Motor neuron (in vitro differentiated cells): ENCODE measurements at places on chromosomes 16 and 17. TPM values are rescaled to one million over a fixed set of nuclear protein-coding genes. Genes with fewer than 3 reads are reported as not detected.

The SLC12A3 gene
- total RNA-seq: 0.05 and 0.09 TPM in 2 replicates

The CFAP52 gene
- total RNA-seq: 0.54 and 2.5 TPM in 2 replicates

The CYBA gene
- total RNA-seq: 2.5 and 3.0 TPM in 2 replicates

The MMP15 gene
- 13.8 and 15.3 TPM in 2 replicates for total RNA-seq

GRCh38 chr17:60107526-60108257, 29.0 kb upstream of the HEATR6 start:
- no peak for ATAC-seq

- ATAC-seq: no peak
Observed at GRCh38 chr16:707062-707538, 1.5 kb upstream of the FBXL16 start.

DNA sequence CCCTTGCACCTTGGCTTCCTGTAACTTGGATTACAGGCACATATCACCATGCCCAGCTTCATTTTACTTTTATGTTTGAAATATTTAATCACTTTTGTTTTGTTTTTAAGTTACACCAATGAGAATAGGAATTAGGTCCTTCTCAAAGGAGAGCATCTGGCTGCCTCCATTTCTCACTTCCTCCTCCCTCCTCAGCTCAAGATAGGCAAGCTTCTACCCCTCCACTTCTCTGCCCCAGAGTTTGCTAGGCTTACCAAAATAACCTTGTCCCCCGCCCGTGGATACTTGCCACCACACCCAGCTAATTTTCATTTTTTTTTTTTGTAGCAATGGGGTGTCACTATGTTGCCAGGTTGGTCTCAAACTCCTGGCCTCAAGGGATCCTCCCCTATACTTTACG, 17.9 kb downstream of the GABARAPL2 start:
- no peak for ATAC-seq

DNA sequence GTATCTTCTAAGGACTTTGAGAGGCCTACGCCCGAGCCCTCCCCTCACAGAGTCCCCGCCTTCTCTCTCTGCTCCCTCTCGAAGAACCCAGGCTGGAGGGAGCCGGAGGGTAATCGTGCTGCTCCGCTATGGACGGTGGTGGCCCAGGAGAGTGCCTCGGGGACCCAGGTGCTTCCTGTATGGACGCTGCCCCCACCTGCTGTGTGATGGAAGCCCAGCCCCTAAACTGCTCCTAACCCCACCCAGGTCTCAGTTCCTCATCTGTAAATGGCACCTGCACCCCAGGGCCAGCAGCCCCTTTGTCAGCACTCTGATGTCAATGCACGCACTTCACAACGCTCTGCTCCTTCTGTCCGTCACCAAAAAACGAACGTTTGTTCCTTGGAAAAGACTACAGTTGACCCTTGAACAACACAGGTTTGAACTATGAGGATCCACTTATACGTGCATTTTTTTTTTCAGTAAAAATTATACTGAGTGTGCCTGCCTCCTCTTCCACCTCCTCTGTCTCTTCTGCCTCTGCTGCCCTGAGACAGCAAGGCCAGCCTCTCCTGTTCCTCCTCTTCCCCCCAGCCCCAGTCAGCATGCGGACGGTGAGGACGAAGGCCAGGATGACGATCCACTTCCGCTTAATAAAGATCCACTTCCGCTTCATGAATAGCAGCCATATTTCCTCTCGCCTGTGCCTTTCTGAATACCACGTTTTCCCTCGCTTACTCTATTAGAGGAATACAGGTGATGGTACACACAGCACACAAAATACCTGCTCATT, 118.3 kb downstream of the BANP start:
- ATAC-seq: no peak

- peak; percentile 35 for ATAC-seq
Observed at GRCh38 chr16:31135535-31136286, at the start of gene PRSS8. Gene PRSS8 (minus strand): TSS chr16:31135727. CDS start chr16:31135498, 229 bp downstream.

GRCh38 chr17:68134046-68134637, 98.6 kb downstream of the KPNA2 start:
- no peak for ATAC-seq
